Lung (tissue), 17 donors: ENCODE measurements at places on chromosomes 16 and 17. TPM values are rescaled to one million over a fixed set of nuclear protein-coding genes. Genes with fewer than 3 reads are reported as not detected.

- DNase-seq, result peak; percentile 37
Observed at GRCh38 chr17:76957678-76958464, 89.7 kb downstream of the MGAT5B start.

DNA sequence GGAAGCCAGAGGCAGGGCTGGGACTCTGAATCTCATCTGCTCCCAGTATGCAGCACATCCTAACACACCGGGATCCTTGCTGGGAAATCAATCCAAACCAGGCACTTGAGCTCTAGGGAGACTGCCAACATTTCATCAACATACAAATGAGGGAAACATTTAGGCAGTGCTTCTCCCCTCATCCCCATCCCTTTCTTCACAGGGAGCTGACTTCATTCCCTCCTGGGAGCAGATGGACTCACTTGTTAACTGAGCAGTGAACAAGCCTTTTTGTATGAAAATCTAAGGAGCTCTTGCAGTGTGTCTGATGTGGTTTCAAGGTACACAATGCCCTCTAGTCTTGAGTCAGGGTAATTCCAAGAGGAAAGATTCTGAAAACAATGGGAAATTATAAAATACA, 96.3 kb downstream of the TMEM114 start:
- no peak for DNase-seq

- DNase-seq, result no peak
Observed at GRCh38 chr16:28865722-28866453, 2.2 kb downstream of the SH2B1 start.

DNA sequence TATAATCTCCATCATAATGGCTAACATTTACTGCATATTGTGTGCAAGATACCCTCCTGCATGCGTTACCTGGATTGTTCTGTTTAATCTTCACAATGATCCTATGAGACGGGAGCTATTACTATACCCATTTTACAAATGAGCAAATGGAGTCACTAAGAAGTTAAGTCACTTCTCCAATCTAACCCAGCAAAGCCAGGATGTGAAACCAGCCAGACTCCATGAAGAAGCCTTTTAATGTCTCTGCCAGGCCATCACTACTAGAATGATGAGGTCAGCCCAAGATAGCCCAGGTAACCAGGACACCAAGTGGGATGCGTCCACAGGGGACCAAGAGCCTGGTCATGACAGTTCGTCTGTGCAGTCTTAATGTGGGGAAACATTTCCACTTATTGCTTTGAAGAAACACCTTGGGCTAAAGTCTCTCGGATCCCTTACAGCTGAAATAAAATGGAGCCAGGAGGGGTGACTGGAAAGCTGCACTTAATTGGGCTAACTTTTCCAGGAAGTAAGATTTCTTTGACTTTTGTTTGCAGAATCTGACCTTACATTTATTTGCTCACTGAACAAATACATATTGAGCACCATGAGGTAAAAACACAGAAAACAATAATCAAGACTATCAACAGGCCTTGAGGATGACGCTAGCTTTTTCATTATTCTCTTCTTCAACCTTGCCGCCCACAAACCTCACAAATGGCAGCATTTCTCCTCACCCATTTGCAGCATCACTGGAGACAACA, 926 bp upstream of the SHCBP1 start:
- DNase-seq, result no peak

Gene KRTAP2-2
- total RNA-seq, result not detected
